ENCODE measurements at places on chromosomes 5 and 9.

DNA sequence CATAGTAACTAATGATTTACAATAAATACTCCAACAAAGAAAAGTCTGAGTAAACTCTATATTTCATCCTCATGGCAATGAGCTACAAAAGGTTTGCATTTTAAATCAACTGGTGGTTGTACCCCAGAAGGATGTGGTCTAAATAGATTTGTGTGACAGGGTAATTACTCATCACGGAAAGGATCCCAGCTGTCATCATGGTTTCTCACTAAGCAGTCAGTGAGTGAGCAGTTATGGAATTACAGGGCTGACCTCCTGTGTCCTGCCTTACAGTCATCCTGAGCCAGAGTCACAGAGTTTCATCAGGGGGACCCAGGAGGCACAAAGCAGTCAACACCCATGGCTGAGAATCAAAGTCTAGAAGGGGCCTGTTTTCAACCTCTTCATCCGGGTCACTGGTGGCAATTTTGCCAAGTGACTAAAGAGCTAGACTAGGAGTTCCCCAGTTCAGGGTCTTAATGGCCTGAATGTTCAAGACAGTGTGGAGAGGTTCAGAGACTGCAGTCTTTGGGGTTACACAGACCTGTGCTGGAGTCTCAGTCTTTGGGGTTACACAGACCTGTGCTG is 210.7 kb upstream of the SLC24A2 start:
- DNase-seq = no peak

DNA sequence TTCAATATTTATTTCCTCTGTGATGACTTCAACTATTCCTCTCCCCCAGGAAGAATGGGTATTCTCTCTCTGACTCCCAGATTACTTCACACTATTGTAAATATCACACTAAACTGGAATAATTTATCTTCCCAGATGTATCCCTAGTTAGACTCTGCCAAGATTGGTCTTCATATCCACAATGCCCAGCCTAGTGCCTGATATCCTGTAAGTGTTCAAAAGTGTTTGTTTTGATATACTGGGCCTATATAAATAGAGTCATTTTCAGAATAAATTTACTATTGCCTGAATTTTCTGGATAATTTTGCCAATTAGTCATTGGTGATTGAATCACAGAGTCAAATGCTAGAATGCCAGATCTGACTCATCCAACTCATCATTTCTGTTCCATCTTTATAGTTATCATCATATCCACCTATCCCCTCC is 143.7 kb upstream of the TNC start:
- no peak for DNase-seq

- no peak for DNase-seq
These were observed 505.3 kb upstream of the ZNF608 start for GRCh38 chr5:125251703-125252102.

DNA sequence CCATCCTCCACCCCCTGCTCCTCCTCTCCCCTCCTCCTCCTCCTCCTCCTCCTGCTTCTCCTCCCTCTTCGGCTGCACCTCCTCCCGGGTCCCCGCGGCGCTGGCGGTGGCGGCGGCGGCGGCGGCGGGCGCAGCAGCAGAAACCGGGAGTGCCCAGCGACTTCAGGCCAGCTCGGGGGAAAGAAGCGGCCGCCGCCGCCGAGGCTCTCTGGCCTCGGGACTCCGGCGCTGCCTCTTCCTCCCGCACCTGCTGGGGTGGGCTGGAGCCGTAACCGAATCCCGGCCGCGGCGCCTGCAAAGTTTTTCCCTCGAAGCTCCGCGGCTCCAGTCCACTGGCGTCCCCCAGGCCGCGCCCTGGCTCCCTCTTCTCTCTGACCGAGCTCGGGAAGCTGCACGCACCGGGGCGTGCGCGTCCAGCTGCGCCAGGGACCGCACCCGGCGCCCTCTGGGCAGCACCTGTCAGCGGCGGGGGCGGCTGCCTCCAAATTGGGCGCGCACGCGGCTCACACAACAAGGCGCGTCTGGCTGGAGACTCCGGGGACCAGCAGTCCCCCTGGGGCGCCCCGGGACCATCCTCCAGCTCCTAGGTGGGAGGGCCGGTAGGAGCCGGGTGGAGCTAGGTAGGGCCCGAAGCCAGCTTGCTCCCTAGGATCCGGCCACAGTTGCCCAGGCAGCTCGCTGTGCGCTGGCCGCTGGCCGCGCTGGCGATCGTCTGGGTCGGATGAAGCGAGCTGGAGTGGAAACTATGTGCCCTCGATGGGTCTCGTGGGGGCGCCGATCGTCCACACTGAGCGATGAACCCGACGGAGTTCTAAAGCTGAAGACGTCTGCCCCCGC is at the start of gene MCTP1:
MCTP1 (minus strand) TSS at position 523 of the 837 bp plus-strand sequence.
- no peak for DNase-seq

- no peak for DNase-seq
These were observed 138.3 kb upstream of the SMIM23 start for GRCh38 chr5:171647043-171647903.

DNA sequence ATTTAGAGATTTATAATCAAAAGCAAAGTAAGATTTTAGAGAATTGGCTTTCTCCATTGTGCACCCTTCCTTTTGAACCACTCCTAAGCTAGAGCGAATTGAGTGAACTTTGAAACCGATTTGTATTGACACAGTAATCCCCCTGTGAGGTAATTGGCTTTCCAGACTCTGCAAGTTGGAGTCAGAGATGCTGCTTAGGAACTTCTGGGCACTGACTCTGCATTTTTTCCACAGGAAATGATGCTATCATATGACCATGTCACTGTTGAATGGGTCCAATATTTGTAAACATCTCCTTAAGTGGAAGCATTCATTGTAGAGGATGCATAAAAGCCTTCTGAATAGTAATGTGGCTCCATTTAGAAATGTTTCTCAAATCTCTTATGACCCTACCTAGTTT is 394.4 kb upstream of the ZNF608 start:
- DNase-seq = no peak

DNA sequence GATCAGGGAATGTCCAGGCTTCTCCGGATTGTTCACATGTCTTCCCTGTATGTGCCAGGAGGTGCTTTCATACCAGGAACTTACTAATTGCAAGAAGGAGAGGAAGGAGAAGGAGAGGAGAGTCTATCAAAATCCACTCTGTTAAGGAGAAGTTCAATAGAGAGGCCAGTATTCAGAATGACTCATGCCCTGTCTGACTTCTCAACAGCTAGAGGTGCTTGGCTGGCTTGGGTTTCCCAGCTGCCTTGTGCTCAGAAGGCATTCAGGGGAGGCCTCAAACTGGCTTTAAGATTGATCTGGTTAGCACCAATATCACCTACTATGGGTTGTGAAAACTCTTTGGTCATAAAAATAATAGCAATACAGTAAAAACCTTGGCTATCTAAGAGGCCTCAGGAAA is 167.9 kb upstream of the GLRA1 start:
- no peak for DNase-seq

DNA sequence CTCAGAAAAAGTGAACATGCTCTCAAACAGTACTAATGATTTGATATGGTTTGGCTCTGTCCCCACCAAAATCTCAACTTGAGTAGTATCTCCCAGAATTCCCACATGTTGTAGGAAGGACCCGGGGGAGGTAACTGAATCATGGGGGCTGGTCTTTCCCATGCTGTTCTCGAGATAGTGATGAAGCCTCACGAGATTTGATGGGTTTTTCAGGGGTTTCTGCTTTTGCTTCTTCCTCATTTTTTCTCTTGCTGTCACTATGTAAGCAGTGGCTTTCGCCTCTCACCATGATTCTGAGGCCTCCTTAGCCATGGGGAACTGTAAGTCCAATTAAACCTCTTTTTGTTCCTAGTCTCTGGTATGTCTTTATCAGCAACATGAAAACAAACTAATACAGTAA is 401.3 kb downstream of the BNC2 start:
- no peak for DNase-seq

DNA sequence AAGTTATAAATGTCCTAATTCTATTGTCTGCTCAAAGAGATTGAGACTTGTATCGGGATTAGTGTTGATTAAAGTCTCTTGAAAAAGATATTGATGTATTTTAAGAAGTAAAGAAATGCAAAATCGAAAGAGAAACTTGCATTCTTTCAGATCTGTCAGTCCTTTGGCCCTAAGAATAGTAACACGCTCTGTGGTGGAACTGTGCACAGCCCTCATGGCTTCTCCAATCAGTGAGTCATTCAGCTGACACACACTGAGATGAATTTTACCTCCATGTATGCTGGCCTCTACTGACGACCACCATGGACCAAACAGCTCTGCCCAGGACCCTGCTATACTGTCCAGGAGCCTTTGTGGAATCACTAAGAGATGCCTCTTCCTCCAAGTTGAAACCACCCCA is 232.4 kb downstream of the ESM1 start:
- no peak for DNase-seq

- no peak for DNase-seq
These were observed 51.7 kb upstream of the MYO10 start for GRCh38 chr5:16987776-16988175.

GRCh38 chr9:129756191-129756590 is 3.3 kb upstream of the PTGES start:
- DNase-seq = no peak

DNA sequence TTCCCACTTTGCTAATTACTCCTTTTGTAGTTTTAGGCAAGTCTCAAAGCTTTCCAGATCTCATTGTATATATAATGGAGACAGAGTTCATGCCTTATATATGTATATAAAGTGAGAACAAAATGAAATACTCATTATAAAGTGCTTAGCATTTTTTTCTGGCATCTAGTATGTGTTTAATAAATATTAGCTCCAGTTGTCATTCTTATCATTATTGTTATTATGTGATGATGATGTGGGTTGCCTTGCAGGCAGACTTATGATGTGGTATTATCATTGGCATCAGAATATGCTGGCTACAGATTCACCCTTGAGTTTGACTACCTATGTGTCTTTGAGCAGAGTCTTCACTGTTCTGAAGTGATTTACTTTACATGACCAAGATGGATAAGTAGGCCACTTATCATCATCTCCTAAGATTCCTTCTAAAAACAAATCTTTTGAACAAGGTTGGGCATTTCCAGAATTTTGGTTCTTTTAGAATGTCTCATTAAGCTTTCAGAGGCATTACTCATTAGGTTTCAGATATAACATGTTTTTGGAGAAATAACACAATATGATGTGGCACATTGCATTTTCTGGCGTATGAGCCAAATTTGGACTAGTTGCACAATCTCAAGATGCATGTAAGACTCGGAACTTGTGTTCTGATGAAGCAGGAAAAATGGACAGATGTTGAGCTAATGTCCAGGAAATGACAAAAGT is 145.6 kb upstream of the TNC start:
- DNase-seq = no peak

GRCh38 chr5:149288436-149288835 is 16.8 kb downstream of the AFAP1L1 start:
- no peak for DNase-seq

GRCh38 chr9:110971705-110972104 is 66.6 kb downstream of the LPAR1 start:
- no peak for DNase-seq

DNA sequence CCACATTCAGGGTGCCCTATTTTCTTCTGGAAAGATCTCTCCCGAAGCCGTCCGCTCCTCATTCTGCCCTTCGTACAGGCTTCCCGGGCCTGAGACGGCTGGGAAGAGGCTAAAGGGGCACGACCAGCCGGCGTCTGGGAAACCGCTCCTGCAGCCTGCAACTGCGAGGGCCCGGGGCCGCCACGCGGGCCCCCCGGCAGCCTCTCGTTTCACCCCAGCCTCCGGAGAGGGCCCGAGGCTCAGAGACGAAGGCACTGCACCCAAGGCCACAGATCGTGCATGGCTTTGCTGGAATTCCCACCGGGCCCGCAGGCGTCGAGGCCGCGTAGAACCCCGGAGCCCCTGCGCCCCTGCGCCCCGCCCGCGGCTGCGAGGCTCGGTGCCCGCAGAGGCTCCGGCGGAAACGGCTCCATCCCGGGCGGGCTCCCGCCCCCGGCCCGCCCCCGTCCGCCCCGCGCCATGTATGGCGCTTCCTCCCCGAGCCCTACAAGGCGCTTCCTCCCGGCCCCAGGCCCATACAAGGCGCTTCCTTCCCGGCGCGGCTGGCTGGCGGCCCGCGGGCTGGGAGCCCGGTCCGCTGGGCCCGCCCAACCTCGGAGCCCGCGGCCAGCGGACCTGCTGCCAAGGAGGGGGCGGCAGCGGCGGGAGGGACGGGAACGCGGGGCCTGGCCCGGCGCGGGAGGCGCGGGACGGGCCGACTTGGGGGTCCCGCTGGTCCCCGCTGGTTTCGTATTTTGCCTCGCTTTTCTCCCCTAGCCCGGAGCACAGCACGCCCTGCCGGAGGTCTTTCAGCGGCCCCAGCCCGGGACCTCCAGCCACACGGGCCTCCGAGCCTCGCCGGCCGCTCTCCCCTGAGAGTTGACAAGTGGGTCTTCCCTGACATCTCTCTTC is 26.6 kb downstream of the EGR1 start:
- peak; percentile 79 for DNase-seq

DNA sequence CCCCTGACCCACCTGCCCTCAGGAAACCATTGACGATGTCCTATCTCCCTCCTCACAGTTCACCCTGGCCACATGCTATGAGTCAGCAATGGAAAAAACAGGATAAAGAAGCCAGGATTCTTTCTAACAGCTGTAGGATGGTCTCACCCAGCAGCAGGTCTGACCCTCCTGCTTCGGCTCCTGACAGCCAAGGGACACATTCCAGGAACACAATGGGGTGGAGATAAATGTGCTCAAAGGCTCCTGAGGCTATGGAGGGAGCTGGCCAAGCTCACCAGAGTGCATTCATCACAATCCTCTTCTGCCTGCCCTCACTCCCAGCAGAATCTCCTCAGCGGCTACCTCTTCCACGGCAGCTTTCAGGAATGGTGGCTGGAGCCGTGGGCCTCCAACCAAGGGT is 170.3 kb downstream of the PJA2 start:
- no peak for DNase-seq

DNA sequence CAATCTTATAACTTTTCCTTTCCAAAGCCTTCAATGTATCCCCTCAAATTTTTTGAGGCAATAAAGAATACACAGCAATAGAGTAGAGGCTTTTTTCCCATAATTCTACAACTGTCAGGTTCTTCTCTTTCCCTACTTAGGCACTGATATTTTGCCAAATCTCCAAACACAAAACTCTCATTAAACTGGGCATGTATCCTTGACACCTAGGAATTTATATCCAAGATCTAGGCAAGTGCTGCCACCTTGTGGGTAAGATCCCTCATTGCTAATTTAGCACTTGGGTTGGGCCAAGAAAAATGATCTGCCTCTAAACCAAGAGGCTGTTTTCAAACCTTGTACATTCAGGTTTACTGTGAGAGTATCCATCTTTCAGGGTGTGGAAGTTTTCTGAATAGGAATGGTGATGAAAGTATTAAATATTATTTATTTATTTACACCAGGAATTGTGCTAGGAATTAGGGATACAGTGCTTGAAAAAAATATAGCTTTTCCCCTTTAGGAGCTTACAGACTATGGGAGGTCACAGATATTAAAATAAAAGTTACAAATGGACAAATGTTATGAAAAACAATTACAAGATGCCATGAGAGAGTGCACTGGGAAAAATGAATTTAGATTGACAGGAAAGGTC is 17.6 kb downstream of the TSTD2 start:
- DNase-seq = no peak

DNA sequence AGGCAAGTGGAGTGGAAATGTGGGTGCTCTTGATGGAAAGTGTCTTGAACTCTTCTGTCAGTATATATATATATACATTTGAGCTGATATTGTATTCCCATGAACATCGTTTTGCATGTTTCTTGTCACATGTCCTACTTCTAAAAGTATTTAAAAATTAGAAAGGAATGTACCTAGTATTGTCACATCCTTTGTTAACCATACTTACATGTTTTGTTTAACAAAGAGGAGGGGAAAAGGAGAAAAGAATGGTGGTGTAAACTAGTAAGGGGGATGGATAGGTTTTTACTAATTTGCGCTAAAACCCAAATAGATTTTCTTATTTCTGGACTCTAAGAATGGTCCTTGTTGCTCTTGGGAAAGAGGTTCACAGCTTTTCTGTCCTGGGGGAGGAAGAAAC is 181.7 kb downstream of the GOLPH3 start:
- DNase-seq = no peak

GRCh38 chr5:93594591-93595419 is 11.8 kb downstream of the NR2F1 start:
- DNase-seq = no peak

All from T-helper 22 cell (primary cell).